ENCODE measurements at places on chromosomes 5 and 9.

DNA sequence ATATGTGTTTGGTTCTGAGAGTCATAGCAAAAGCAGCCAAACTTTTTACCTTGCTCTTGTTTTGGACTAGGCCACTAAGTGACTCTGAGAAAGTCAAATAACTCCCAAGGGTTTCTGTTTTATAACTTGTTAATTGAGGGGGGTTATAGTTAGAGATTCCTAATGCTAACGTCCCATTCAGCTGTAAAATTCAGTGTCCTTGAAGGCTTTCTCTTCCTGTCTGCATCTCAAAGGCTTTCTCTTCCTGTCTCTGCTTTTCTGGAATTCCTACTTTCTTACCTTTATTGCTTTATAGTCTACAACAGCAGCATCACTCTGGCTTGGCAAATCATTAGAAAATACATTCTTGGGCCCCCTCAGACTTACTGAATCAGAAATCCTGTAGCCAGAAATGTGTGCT, 479.5 kb upstream of the SEMA6A start:
- no peak for DNase-seq

GRCh38 chr5:131147258-131147657, 17.8 kb downstream of the HINT1 start:
- DNase-seq: no peak

DNA sequence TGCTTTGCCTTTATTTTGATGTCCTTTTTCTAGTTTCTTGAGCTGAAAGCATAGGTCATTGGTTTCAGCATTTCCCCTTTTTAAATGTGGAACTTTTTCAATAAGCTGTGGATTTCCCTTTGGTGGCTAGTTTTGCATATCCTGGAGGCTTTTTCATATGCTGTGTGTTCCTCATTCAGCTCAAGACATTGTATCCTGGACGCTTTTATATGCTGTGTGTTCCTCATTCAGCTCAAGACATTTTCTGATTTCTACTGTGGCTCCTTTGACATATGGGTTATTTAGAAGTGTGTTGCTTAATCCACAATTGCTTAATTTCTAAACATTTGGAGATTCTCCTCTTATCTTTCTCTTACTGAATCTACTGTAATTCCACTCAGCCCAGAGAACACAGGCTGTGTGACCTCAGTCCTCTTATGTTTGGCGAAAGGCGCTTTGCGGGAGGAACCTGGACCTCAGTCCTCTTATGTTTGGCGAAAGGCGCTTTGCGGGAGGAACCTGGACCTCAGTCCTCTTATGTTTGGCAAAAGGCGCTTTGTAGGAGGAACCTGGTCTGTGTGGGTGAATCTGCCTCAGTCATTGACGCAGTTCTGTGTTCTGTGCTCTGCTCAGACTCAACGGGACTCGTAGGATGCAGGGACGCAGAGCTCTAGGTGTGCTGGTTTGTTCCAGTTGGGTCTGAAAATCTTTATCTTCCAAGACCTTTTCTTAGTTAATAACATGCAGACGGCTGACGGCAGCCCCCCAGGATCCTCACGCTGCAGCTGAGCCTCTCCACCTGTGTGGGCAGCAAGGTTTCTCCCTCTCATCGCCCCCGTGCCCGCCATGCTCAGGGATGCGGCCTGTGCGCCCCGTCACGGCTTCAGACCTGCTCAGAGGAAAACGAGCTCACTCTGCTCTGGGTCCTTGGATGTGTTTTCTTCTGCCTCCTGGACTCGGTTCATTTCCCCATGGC, 6.0 kb upstream of the SLC9A3 start:
- no peak for DNase-seq

GRCh38 chr5:663436-664342, 29.5 kb downstream of the TPPP start:
- no peak for DNase-seq

DNA sequence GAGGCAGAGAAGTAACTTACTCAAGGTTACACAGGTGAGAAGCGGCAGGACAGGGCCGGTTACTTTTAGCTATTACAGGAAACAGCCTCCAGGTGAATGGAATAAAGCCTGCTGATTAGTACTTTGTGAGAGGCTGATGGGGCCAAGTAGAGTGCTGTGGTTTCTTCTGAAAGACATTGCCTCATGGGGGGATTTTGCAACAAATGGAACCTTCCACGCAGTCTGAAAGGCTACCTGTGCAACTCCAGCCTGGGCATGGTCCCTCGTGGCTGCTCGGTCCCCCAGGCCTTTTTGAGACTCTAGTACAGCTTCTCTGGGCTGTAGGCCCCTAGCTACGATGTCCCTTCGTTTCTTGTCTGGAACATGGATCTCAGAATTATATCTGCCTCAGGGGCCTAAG, 2.0 kb downstream of the TMEM268 start:
- DNase-seq: no peak

DNA sequence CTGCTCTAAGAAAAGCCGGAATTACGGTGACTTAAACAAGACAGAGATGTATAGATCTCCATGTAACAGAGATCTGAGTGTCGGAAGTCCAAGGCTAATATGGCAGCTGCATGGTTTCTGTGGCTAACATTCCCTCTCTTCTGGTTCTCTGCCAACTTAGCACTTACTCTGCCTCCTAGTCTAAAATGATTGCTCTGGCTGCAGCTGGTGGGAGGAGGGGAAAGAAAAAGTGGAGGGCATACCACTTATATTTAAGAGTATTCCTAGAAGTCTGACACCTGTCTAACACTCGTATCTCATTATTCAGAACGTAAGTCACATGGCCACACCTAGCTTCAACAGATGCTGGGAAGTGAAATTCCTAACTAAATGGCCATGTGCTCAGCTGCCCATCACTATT, 551.5 kb upstream of the TLE4 start:
- DNase-seq: no peak

GRCh38 chr5:55926476-55926875, 68.3 kb downstream of the IL6ST start:
- no peak for DNase-seq

DNA sequence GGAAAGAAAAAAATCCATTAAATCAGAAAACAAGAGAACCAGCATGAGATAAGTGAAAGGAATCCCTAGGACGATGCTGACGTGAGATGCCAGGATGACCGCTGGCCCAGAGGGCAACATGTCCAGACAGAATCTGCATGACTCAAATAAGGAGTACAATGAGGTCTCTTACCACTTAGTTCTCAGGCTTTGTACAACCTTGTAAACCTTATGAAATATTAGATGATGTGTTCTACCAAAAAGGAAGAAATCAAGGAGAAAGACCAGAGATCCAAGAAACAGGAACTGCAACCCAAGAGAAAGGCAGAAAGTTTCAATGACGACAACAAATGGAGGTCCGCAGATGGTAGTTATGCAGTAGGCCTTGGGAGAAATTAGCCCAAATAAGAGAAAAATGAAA, 2.8 kb upstream of the GPR150 start:
- no peak for DNase-seq

Data from H4 (cell line).